ENCODE measurements at places on chromosomes 7 and 10.

- no peak for DNase-seq
These were observed 153.6 kb downstream of the CELF2 start for GRCh38 chr10:11170993-11171851.

GRCh38 chr10:126533644-126534043 lies 136.8 kb downstream of the C10orf90 start:
- no peak for DNase-seq

- no peak for DNase-seq
These were observed 57.3 kb downstream of the FAM53B start for GRCh38 chr10:124686707-124687376.

GRCh38 chr7:70788276-70788675 lies 343.7 kb upstream of the GALNT17 start:
- no peak for DNase-seq

- no peak for DNase-seq
These were observed 51.3 kb upstream of the PIK3CG start for GRCh38 chr7:106813705-106814305.

DNA sequence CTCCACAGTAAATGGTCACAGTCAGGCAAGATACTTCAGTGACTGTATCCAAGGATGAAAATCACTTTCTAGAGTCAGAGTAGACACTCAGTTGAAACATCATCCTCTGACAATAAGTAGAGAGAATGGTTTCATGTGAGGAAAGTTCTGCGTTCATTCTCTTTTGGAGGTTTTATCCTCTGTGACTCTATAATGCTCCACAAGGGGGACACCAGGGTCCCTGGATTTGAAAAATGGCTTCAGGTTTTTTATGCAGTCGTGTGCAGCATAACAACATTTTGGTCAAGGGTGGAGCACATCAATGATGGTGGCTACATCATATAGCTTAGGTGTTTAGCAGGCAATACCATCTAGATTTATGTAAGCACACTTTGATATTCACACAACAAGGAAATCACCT lies 40.4 kb downstream of the TMEM168 start:
- no peak for DNase-seq

DNA sequence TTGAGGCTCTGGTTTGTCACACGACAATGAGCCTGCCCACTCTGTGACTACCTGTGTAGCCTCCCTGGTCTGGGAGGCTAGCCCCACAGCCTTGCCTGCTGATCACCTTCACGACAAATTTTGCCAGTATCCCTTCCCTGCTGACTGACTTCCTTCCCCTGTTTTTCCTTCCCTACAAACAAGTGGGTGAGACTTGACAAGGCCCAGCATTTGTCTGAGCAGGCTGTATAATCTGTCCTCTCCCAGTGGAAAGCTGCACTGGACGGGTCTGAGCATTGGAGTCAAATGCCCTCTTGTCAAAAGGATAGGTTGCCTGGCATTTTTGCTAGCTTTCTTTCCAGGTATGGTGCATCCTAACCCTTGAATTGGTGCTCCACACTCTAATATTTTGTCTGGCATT lies 1088.4 kb downstream of the KCNMA1 start:
- no peak for DNase-seq

GRCh38 chr7:156003220-156004162 lies 191.2 kb upstream of the SHH start:
- DNase-seq: no peak
